Stimulated activated naive CD4-positive, alpha-beta T cell treated with Interleukin-2 at 50 U/mL for 16 hours (primary cell): ENCODE measurements at places on chromosomes 7 and 10.

- DNase-seq, result no peak
Observed at GRCh38 chr10:62992145-62992721, 140.9 kb upstream of the NRBF2 start.

- DNase-seq, result no peak
Observed at GRCh38 chr10:15381420-15381819, 10.3 kb upstream of the FAM171A1 start.

- DNase-seq, result no peak
Observed at GRCh38 chr10:29102636-29103035, 186.2 kb upstream of the LYZL1 start.

DNA sequence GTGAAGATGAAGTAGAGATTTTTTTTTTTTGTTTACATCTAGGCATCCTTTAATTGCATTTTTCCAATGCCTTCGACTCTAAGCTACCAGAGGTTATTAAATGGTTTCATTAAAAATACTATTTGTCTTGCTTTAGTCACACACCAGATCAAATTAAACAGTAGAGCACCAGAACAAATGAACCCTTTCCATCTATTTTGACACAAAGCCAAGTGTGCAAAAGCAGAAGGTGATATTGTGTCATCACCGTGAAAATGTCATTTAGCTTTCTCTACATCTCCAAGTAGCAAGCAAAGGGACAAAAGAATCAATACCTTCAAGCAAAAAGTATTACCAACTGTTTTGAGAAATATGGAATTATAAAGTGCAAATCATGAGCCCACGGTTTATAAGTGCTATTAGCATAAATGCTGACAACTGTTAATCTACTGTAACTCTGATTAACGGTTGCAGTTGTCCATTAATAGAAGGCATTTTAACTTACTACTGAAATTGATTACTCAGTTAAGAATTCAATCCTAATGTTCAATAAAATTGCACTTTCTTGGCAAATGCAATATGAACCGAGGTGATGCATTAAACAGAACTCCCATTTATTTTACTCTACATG, 49.1 kb downstream of the CTBP2 start:
- no peak for DNase-seq

DNA sequence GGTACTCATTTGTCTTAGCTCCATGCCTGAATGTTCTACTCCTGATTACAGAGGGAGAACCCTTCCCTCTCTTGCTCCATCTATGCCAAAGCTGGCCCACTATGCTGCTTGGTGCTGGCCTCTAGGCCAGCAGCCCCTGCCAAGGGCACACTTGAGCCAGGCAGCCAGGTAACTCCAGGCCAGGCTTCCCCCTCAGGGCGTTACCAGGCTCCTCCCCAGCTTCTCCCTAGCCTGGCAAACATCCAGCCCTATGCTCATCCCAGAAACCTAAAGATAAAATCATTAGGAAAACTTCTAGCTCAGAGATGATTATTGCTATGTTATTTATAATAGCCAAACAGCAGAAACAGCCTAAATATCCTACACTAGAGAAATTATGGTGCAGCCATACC, 103.7 kb downstream of the KCNMA1 start:
- DNase-seq, result no peak

- no peak for DNase-seq
Observed at GRCh38 chr7:133023370-133024071, 58.4 kb downstream of the CHCHD3 start.

DNA sequence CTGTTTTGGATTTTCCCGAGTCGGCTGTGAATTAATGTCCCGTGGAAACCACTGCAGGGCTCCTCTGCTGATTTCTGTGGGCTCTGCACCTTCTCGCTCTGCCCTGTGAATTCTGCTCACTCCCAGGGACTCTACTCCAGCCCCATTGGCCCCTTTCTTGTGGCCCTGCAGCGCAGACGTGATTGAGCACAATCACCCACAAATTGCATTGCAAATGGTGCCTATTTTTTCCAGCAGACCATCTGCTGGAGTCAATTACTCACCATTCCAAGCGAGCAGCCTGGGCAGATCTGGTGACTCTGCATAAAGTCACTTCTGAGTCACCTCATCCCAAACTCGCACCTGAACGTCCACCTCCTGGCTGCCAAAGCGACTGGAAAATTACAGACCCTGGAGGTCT, 235.8 kb downstream of the PAXIP1 start:
- DNase-seq, result no peak

GRCh38 chr7:12094365-12094921, 116.7 kb upstream of the TMEM106B start:
- no peak for DNase-seq

DNA sequence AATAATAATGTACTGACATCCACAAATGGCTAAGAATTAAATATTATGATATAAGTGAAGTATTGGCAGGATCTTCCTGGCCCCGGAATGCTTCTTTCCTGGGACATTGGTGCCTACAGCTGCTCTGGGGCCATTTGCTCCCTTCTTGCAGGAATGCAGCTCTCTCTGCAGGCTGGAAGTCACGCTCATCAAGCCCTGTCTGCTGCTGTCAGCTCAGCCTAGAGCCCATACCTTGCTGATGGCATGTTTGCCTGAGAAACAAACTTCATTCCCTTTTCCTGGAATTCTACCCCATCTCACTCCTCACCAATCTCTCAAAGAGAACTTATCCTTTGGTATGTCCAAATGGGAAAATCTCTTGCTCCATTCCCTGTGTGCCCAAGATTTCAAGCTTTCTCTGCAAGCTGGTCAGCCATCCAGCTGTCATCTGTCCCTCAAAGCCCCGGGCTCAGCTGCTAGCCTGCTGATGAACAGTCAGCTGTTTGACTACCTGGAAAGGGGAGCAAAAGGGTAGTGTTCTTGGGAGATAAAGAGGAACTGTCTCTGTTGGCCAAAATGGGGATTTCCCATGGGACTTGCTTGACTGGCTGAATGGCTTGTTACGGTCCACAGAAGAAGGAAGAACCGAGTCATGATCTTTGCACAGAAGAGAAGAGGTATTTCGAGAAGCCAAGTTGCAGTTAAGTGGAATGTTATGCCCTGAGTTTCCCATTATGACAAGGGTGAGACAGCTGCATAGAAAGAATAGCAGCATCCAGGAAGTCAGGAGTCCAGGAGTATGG, 12.0 kb upstream of the RASSF4 start:
- DNase-seq, result no peak

- no peak for DNase-seq
Observed at GRCh38 chr7:150923196-150923595, 54.9 kb downstream of the KCNH2 start.

- DNase-seq, result no peak
Observed at GRCh38 chr10:129259128-129259815, 207.8 kb upstream of the MGMT start.

GRCh38 chr10:127215866-127216265, 19.5 kb upstream of the INSYN2A start:
- no peak for DNase-seq

DNA sequence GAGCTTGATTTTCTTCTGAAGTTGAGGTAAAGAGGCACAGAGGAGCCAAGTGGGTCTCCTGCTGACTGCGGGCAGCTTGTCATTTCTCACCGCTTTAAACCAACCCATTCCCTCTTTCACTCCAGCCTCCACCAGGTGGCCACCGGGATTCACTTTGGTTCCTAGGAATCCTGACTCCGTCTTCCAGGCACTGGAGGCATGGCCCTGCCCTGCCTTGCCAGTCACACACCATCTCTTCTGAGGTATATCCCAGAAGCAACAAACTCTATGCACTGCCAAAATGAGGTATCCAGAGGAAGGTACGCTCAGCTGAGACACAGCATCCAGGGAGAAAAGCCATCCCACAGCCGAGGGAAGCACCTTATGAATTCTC, 280.8 kb downstream of the TNS3 start:
- no peak for DNase-seq

- no peak for DNase-seq
Observed at GRCh38 chr7:16881844-16882243, at the start of gene AGR3. TSS of gene AGR3 (minus strand) at chr7:16881983. CDS start at chr7:16878618, 3,365 bp downstream.

DNA sequence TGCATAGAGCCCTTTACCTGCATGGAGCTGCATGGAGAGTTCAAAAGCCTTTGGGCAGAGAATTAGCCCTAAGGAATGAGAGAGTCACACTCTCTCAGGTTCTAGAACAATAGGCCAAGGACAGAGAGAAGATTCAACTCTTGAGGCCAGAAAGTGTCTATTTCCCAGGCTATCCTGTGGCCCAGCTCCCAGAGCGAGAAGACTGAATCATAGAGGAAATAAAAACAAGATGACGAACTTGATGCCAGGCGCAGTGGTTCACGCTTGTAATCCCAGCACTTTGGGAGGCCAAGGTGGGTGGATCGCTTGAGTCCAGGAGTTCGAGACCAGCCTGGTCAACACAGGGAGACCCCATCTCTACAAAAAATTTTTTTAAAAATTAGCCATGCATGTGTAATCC, 18.3 kb upstream of the PODXL start:
- DNase-seq, result no peak

- no peak for DNase-seq
Observed at GRCh38 chr10:51729822-51730555, 30.6 kb upstream of the CSTF2T start.

GRCh38 chr10:978826-979421, 9.3 kb upstream of the GTPBP4 start:
- DNase-seq, result no peak

DNA sequence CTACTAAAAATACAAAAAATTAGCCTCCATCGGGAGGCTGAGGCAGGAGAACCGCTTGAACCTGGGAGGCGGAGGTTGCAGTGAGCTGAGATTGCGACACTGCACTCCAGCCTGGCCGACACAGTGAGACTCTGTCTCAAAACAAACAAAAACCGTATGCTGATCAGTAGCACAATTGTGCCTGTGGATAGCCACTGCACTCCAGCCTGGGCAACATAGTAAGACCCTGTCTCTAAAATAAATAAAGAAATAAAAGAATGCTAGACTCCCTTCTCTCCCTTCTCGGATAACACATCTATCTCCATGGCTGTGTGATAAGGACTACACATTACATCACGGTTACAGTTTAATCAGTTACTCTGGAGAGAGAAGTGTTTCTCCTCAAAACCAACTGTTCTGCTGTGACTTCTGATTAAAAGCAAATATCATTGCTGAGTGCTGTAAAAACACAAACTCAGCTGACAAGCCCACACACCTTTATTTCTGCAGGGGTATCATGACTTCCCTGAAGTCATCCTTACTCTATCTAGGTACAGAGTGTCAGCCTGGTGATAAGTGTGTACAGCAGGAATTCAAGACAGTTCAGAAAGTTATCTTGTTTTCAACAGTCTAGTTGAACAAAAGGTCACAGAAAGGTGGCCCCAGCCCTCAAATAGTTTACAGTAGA, 5.3 kb upstream of the ARHGAP19 start:
- no peak for DNase-seq

GRCh38 chr10:12780634-12781601, 220.6 kb downstream of the CCDC3 start:
- peak; percentile 35 for DNase-seq

- DNase-seq, result no peak
Observed at GRCh38 chr7:42893346-42894240, 18.3 kb downstream of the C7orf25 start.

GRCh38 chr7:55545496-55545895, 26.8 kb downstream of the VOPP1 start:
- DNase-seq, result no peak

- no peak for DNase-seq
Observed at GRCh38 chr10:82409671-82410070, 534.7 kb downstream of the NRG3 start.

DNA sequence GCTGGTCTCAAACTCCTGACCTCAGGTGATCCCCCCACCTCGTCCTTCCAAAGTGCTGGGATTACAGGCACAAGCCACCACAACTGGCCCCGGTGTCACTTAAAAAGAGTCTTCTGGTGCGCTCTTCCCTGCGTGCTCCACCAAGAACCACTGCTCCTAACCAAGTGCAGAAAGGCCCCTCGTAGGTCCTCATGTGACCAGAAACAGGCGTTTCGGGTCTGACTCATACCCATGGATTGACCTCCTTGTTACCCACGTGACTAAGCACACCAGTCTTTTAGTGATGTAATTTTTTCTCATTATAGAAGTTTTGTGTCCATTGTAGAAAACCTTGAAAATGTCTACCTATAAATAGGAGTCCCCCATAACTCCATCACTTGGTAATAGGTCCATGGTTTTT, 13.9 kb downstream of the FKBP6 start:
- no peak for DNase-seq

- no peak for DNase-seq
Observed at GRCh38 chr7:2198206-2198605, 34.5 kb downstream of the MAD1L1 start.
